Glomerular endothelial cell (primary cell): ENCODE measurements at places on chromosomes 4 and X. TPM values are rescaled to one million over a fixed set of nuclear protein-coding genes. Genes with fewer than 3 reads are reported as not detected.
A peak's percentile ranks its signal among the peaks of the same experiment; 100 is the strongest.

Gene AMBN
- not detected in 2 replicates for total RNA-seq

- DNase-seq, result no peak
These were observed 7.9 kb upstream of the KLHL8 start for GRCh38 chr4:87228262-87228860.

- no peak for DNase-seq
These were observed 87.9 kb downstream of the HMX1 start for GRCh38 chr4:8783736-8784135.

GRCh38 chrX:102085706-102086105 is 39.8 kb upstream of the TCEAL2 start:
- no peak for DNase-seq

Gene CCNA2
- total RNA-seq, result 13.8 and 24.0 TPM in 2 replicates

- DNase-seq, result no peak
These were observed 25.6 kb upstream of the TCEANC start for GRCh38 chrX:13627306-13627705.

DNA sequence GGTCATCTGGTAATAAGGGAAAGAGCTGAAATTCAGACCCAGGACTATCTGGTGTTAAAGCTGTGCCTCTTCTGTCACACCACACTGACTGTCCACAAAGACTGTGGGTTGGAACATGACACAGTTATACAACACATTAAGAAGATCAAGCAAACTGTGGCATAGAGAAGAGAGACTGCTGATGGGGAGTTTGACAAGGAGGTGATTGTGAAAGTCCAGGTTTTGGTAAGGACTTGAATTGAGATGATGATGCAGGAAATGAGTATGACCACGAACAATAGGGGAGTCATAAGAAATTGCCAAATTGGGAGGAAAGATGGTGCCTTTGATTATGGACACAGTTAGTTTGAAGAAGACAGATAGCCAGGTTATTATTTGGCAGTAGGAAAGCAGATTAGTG is 163.4 kb downstream of the PDGFRA start:
- no peak for DNase-seq

DNA sequence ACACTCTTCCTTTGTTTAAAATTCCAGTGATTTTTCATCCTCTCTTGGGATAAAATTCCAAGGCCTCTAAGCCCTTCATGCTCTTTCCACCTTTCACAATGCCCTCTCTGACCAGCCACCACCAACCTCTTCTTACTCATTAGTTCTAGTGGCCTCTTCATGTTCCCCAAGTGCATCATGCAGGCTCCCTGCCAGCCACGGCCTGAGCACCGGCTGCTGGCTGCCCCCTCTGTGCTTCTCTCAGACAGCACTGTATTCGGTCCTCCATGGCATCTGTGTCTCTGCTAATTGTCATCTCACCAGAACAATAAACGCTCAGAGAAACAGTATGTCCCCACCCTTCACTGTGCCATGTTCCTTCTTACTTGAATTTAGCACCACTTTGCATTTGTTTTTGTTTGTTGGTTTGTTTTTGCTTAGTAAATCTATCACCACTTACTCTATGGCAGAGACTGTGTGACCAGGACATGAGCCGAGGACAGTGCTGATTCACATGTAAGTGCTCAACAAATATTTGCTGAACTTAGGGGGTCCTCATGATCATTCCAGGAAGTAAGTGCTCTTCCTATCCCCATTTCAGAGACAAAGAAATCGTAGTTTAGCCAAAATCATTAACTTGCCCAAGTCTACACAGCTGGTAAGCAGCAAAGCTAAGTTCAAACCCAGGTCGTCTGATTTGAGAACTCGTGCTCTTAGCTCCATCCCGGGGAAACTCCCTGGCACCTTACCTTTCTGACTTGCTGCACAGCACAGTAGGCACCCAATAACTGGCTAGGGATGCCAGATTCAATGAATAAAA is 77.1 kb upstream of the UCP1 start:
- no peak for DNase-seq

- DNase-seq, result no peak
These were observed 13.6 kb upstream of the FREM3 start for GRCh38 chr4:143713955-143714625.

DNA sequence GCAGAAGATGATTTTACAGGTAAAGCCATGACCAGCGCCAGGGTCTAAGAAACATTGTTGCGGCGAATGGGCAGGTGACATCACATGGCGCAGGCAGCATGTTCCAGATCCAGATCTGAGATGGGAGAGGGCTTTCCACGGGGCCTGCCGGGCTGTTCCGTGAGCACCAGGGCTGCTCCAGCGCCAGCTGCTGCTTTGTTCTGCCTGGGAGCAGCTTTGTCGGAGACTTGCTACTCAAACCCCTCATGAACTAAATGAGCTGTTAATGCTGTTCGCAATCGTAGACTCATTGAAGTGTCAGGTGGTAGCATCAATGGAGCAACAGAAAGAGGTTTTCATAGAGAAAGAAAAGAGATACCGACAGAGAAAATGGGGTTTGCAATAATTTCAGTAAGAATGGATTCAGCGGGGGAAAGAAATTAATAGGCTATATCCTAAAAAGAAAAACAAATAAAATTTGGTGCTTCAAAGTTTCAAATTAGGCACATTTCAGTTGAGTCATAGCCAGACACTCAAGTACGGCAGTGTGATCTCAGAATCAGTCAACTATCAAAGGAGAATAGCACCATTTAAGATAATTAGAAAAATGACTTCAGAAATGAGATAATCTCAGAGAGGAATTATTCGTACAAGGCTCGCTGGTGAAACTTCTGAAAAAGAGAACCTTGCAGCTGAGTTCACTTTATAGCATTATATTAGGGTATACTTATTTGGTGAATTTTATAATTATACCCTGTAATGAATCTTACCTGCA is 23.9 kb downstream of the SORBS2 start:
- no peak for DNase-seq

Gene PCDH18
- under 0.01 and 1.5 TPM in 2 replicates for total RNA-seq

Gene ABLIM2
- total RNA-seq, result 0.29 and 0.99 TPM in 2 replicates

DNA sequence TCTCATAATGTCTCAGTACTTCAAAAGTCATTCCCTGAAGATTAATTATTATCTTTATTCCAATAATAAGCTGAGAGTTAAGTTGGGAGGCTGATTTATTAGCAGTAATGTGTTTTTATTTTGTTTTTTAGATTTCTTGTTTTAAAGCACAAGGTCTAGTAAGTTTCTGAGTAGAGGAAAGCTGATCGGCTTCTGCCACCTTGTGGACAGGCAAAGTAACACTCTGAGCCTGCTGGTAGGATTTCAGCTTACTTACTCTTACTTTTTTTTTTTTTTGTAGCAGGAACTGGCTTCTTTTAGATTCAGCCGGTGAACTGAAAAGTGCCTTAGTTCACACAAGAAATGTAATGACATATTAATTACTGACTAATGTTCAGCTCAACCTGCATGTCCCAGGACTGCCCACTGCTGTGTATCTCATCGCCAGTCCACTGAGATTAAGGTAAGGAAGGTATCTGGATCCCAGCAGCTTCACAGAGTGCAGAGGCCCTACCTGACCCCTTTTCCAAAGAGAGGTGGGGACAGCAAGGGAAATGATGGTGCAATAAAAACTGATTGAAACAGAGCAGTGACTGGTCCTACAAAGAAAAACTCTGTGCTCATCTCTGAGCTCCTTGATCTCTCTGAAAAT is 126.5 kb downstream of the ADGRA3 start:
- peak; percentile 69 for DNase-seq
